Activated gamma-delta T cell treated with anti-CD3 and anti-CD28 coated beads, Interleukin-2, amount 50 U/mL, for 16 hours (primary cell): ENCODE measurements at places on chromosomes 1 and 21.

DNA sequence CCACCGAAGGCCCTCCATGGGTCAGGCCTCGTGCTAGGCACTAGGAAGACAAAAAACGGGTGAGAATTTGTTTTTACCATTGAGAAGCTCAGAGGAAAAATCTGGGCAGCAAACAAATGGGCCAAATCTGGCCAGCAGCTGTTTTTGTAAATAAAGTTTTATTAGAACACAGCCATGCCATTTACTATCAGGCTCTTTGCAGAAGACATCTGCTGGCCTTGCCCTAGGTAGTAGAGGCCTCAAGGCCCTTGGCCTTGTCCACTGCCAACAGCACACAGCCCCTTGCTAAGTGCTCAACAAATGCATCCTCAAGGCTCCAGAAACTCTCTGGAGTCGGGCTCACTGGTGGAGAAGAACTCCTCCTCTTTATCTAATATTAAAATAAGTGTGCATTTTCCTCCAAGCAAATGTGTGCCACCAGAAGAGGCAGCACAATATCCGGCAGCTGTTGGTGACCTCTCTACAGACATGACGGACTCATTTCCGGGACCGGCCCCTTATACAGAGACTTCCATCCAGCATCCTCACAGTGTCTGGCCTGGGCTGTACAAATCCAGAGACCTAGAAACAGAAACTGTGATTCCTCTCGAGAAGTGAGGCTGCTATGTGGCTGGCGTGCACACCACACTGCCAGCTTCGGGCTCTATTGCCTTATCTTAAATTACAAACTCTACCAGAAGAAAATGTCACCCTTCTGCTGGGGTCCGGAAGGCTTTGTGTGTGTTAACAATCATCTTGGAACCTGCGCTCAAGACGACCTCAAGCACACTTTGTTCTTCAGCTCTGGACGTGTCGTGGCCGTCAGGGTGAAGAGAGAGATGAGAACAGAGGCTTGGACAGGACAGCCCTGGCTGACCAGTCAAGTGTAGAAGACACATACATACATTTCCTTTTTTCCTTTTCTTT lies 203.9 kb downstream of the TOMM20 start:
- no peak for DNase-seq

- no peak for DNase-seq
Measured at GRCh38 chr1:118947003-118947765, 41.0 kb downstream of the TBX15 start.

DNA sequence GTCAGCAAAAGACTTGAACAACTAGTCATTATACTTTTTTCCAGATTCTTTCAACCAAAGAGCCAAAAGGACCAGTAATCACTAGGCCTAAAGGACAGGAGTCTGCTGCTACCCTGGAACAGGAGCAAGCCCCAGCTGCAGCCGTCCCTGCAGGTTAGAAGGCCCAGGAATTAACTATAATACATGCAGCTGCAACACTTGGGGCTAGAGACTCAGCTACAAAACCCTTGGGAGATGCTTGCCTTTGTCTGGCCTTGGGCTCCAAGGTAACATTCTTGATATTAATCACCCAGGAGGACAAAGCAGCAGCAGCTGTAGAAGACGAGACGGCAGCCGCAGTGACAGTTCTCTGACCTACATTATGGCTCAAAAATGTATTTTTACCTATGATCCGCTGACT lies 841.2 kb upstream of the ADGRL4 start:
- DNase-seq: no peak

DNA sequence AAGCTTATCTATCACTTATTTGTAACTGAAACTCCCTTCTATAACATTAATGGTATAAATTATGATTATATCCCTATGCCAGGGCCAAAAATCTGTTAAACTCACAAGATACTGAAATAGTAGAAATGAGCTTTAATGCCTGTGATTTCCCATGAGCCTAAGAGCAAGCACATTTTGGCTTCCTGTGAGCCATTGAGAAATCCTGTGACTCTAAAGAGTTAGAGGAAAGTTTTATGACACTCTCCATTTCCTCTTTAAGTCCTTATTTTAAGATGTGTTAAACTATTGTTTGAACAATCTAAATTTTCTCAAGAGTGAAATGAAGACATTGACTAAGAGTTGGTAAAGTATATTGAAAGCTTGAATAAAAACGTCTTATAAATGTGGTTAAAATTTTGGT lies 45.6 kb downstream of the SUCO start:
- DNase-seq: no peak

DNA sequence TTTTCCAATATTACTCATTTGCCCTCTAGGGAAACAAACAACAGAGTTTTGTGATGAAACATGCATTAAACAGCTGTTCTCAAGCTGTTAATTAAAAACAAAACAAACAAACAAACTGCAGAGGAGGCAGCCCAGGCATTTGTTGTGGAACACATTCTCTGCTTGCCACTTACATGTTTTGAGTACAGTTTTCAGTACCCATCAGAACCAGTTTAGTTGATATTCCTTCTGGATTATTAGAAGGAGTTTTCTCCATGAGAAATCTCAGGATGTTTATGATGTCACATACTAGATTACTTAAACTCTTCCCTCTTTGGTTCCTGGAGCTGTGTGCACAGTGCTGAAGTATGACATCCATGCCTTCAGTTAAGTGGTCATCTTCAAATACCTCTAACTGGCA lies at the start of gene OR2T6:
TSS of gene OR2T6 (plus strand) at position 301 of the 400 bp plus-strand sequence. CDS start 11,863 bp downstream, outside the sequence.
- DNase-seq: no peak
